Central memory CD4-positive, alpha-beta T cell (primary cell): ENCODE measurements at places on chromosomes 4 and X.
A peak's percentile ranks its signal among the peaks of the same experiment; 100 is the strongest.

DNA sequence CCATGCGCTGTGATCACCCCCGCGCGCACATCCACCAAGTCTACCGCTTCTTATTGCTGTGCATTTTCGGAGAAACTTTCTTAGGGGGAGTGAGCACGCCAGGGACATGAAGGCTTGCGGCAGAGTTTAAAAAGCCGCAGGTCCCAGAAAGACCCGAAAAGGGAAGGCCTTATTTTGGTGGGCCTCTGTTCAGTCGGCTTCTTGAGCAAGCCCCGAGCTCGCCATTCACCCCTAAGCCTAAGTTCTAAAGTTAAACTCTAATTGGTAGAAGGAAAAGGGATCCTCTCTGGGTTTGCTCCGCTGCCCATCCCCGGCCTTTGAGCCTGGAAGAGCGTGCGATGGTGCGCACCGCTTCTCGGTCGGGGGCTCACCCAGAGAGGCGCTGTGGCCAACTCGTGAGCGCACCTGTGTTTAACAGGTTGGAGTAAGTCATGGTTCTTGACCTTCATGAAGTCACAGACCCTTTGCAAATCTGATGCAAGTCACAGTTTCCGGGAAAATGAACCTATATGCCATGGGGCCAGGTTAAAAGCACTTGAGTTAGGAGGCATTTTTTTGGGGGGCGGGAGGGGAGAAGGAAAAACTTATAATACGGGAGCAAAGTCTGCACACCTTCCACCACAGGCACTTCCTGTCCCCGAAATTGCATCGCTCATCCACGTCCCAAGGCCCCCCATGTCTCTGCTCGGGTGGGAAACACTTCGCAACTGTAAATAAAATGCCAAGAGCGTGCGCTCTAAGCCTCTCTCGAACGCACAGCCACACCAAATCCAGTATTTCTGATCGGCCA lies 1.9 kb downstream of the PHOX2B start:
- DNase-seq: no peak

- no peak for DNase-seq
Measured at GRCh38 chrX:23403849-23404248, 69.2 kb downstream of the PTCHD1 start.

- DNase-seq: no peak
Measured at GRCh38 chrX:5236096-5236495, 992.6 kb downstream of the NLGN4X start.

GRCh38 chr4:26084414-26084813 lies 170.4 kb downstream of the SMIM20 start:
- no peak for DNase-seq

DNA sequence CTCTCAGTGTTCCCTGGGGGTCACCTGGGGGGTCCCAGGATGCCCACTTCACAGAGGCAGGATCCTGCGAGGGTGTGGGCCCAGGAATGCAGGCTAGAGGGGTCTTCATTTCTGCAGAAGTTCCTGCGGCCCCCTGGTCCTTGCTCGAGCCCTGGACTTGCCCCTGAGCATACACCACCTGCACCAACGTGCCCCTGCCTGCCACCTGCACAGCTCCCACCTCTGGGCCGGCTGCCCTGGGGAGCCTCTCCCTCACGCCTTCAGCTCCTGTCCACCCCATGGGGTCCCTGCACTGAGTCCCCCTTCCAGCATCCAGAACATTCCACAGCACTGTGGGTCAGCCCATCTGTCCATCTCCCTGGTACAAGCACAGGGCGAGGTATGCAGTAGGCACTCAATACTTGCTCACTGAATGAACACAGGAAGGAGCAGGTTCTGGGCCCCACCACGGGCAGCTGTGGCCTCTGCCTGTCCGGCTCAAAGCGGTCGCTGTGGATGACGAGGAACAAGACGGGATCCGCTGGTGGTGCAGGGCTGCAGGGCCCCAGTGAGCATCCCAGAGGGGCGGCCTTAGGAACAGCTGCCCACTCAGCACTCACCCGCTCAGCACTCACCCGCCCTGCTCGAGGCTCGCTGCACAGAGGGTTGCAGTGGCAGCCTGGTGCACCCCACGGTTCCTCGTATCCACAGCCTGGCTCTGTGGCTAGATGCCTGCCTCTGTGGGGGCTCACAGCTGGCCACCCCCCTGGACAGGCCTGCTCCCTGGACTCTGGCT lies 70.5 kb upstream of the MXD4 start:
- no peak for DNase-seq

DNA sequence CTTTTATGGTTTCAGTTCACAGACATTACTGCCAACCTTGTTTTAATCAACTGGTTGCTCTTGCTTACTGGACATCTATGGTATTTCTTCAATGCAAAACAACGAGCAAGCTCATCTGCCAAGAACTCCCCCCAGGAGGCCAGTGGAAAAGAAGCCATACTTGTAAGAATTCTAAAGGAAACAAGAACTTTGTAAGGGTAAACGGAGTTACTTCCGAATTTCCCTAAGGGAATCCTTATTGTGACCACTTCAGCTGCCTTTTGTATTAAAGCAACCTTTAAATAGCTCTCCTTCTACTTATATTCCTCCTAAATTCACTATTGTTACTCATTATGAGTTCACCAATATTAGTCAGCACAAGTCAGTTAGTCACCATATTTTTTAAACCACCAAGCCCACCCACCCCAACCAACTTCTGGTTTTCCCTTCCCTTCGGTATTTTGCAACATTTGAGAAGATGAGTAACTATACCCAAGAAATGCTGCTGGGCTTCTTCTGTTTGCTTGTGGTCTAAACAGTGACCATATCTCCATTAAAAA lies 602.8 kb upstream of the DIPK2B start:
- no peak for DNase-seq

DNA sequence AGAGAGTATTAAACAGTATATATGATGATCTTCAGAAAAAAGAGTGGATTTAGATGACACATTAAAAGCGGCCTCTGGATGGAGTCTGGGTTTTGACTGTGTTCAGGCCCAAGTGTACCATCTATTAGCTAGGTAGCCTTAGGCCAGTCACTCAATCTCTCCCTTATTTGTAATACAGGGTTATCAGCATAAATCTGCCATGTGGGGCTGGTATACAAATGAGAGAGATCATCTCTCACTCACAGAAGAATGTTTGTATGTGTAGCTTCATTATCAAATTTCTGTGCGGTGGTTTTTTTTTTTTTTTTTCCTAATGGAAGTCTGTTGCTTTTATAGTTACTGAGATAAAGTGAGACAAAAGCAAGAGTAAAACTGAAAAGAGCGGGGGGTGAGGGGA lies 12.7 kb downstream of the SLC2A9 start:
- DNase-seq: no peak

- no peak for DNase-seq
Measured at GRCh38 chr4:73770917-73771316, 30.5 kb downstream of the CXCL8 start.

DNA sequence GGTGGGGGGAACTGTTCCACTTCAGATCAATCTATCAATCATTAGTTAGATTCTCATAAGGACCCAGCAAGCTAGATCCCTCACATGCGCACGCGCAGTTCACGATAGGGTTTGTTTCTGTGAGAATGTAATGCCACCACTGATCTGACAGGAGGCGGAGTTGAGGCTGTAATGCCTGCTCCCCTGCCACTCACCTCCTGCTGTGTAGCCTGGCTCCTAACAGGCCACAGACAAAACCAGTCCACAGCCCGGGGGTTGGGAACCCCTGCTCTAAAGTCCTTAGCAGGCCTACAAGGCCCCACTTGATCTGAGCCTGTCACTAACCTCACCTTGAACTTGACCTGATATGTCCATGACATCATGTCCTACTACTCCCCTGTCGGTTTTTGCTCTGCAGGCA lies 30.3 kb downstream of the ARL9 start:
- no peak for DNase-seq

DNA sequence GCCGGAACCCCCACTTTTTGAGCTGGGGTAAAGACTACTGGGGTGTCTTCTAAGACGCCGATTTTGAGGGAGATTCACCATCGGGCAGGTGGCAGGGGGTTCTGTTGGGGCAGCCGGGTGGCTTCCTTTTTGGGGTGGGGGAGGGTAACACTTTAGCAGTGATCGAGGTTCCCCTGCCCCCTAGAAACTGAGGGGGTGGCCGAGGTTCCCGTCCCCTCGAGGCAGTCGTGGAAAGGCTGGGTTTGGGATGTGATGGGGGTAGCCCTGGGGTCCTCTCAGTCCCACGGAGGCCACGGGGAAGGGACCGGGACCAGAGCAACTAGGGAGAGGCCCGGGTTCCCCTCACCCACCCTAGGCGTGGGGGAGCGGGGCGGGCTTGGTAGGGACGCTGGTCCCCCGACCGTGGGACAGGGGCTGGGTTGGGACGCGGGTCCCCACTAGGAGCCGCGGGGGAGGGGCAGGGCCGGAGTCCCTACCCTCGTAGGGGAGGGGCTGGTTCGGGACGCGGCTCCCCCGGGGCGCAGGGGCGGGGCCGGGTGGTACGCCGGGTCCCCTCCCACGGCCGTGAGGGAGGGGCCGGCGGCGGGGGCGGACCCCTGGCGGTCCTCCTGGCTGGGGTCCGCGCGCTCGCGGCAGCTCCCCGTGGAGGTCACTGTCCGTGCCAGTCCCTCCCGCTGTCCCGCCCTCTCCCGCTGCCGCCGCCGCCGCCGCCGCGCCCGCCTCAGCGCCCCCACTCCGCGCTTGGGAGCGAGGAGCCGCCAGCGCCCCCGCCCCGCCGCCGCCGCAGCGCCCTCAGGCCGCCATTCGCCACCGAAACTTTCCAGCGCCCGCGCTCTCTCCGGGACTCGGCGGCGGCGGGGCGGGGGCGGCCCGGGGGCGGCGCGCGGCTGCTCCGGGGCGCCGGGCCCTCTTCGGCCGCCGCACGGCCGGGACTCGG lies at the start of gene TBL1X:
TBL1X (plus strand) TSS at position 624 of the 937 bp plus-strand sequence. CDS start 188,529 bp downstream, outside the sequence.
- peak; percentile 42 for DNase-seq

GRCh38 chr4:8195431-8195830 lies 3.7 kb upstream of the SH3TC1 start:
- no peak for DNase-seq

- DNase-seq: no peak
Measured at GRCh38 chrX:8820910-8821527, 19.8 kb upstream of the FAM9A start.

DNA sequence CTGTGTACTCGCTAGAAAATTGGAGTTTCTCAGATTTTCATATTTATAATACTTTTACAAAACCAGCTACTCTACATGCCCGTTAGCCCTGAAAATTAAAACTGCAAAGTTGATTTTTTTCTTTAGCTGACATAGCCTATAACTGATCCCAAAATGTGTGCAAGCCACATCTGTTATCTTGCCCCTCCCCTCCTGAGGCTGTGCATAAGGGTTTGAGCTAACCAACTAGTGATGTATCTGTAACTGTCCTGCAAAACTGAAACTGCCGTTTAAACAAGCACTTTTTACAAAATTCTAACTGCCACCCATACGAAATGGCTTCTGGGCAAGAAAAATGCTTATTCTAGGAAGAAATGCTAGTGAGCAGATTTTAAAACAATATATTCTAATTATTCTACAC lies 59.1 kb downstream of the EDNRA start:
- no peak for DNase-seq

- DNase-seq: no peak
Measured at GRCh38 chrX:75276666-75277065, 2.8 kb downstream of the UPRT start.

GRCh38 chr4:184782731-184783373 lies 42.9 kb downstream of the ACSL1 start:
- DNase-seq: no peak

GRCh38 chr4:75849461-75849860 lies 52.8 kb downstream of the PPEF2 start:
- DNase-seq: no peak

DNA sequence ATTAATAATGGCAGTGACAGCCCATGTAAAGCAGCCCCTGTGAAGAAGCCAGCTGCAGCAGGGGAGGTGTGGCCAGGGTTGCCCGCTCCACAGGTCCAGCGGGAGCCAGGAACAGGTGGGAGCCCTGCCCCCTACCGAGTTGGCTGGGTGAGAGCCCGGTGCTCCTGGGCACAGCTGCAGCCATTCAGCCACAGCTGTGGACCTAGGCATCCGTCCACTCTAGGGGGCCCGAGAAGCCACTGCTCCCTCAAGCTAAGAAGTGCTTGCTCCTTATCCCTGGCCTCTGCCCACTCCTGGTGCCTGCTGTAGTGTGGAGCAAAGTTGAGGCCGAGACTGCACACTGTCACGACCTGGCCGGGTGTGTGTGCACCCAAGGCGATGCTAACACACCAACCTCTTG lies 1469.0 kb downstream of the PCDH7 start:
- no peak for DNase-seq

DNA sequence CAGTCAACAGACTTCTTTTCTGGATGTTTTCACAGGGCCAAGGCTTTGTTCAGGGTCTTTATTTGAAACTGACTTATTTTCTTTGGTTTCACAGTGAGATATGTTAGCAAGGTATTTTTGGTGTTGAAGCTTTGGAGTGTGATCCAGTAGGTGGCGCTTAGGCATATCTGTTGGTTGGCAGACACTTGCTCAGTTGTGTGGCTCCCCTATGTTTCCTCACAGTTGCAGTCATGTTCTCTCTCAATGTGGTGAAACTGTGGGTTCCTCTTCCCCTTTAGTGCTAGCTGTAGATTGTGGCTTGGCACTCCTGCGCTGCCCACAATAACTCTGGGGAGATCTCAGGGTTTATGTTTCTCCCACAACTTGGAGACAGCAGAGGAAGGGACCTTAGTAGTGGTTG lies 460.8 kb downstream of the SLITRK2 start:
- no peak for DNase-seq

- DNase-seq: no peak
Measured at GRCh38 chr4:25085671-25086070, 54.9 kb upstream of the LGI2 start.
